ENCODE measurements at places on chromosomes 1 and 21. TPM values are rescaled to one million over a fixed set of nuclear protein-coding genes. Genes with fewer than 3 reads are reported as not detected.

DNA sequence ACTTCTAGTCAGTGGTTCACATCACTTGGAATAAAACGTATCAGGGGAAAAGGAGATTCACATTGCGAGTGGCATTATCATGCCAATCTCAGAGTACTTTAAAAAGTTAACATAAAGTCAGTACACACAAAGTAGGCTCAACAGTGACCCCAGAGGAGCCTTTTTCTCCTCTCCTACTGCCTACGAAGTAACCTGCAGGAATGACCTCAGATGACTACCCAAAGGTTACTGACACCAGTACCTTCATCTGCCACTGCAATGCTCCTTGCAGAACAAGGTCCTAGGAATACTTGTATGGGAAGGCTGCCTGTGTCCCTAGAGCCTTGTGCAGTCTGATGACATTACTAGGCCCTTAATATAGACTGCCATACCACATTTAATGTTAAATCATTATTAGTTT, 389.8 kb upstream of the LYPLAL1 start:
- no peak overlapping the region for H3K27ac ChIP-seq
- no peaks in the 10 kb centered on the region for H3K36me3 ChIP-seq
- H3K4me1 ChIP-seq = no peaks in the 10 kb centered on the region
- no peaks in the 10 kb centered on the region for H3K27me3 ChIP-seq
- no peak for DNase-seq

DNA sequence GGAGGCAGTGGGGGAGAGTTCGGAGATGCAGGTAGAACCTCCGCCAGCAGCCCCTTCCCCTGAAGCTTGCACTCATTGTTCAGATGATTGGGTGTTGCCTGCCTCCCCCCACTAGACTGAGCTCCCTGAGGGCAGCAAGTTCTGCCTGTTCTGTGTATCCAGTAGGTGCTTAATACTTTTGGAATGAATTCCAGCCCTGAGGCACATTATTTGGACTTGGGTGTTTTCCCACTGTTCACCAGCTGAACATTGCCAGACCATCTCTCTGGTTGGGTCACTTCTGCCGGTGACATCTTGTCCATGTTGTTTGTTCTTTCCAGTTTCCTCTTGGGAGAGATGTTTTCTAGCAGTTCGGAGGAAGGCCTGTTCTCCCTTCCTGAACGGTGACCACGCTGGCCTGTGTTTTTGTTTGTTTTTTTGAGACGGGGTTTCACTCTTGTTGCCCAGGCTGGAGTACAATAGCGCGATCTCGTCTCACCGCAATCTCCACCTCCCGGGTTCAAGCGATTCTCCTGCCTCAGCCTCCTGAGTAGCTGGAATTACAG, 48.7 kb downstream of the SPSB1 start:
- no peak overlapping the region for H3K27ac ChIP-seq
- no peak for DNase-seq
- no peaks in the 10 kb centered on the region for H3K27me3 ChIP-seq
- peaks cover 9% of the 10 kb centered on the region for H3K4me1 ChIP-seq
- H3K36me3 ChIP-seq = no peaks in the 10 kb centered on the region
- H3K4me3 ChIP-seq = no peak overlapping the region

The KIF14 gene
- 10.8 TPM for total RNA-seq

- H3K4me1 ChIP-seq = 0 out of 2 replicates have a peak, but pooled peaks cover 1% of the 10 kb centered on the region
- no peak overlapping the region for H3K4me3 ChIP-seq
- no peaks in the 10 kb centered on the region for H3K36me3 ChIP-seq
- H3K27me3 ChIP-seq = no peaks in the 10 kb centered on the region
- no peak for DNase-seq
- no peak overlapping the region for H3K27ac ChIP-seq
Observed at GRCh38 chr1:109846846-109847245, 63.8 kb upstream of the CSF1 start.

DNA sequence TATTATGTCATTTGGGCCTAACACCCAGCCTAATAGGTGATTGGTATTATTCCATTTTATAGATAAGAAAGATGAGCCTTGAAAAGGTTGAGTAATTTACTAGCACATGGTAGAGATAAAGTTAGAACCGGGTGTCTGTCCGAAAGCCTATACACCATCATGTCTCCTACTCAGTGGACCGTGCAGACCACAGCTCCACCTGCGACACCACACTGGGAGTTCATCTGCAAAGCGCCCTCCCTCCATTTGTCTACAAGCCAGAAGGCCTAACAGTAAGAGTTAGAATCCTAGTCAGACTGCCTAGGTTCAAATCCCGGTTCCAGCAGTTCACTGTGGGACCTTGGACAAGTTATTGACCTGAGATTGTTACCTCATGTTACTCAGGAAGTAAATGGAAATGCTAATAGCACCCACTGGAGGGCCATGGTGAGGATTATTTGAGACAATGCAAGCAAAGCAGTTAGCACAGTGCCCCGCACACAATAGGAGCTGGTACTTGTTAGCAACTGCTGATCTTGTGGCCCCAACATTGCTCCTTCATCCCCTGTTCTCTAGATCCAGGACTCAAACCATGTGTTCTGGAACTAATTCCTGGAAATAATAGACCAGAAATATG, 20.5 kb downstream of the ARMH1 start:
- H3K36me3 ChIP-seq = no peaks in the 10 kb centered on the region
- H3K27me3 ChIP-seq = peaks cover 14% of the 10 kb centered on the region
- no peak for DNase-seq
- no peaks in the 10 kb centered on the region for H3K4me1 ChIP-seq
- no peak overlapping the region for H3K27ac ChIP-seq

GRCh38 chr1:207336559-207337467, 15.3 kb downstream of the CD55 start:
- H3K4me1 ChIP-seq = peaks cover 2% of the 10 kb centered on the region
- DNase-seq = peak; percentile 90
- H3K27ac ChIP-seq = no peak overlapping the region
- H3K36me3 ChIP-seq = peaks cover 5% of the 10 kb centered on the region

The RUNX3 gene
- total RNA-seq = not detected

The DCST1 gene
- not detected for total RNA-seq

The IGSF21 gene
- not detected for total RNA-seq

GRCh38 chr1:224526771-224527170, 89.3 kb upstream of the CNIH3 start:
- no peaks in the 10 kb centered on the region for H3K36me3 ChIP-seq
- peaks cover 13% of the 10 kb centered on the region for H3K4me1 ChIP-seq
- H3K27me3 ChIP-seq = no peaks in the 10 kb centered on the region
- H3K27ac ChIP-seq = no peak overlapping the region
- H3K4me3 ChIP-seq = no peak overlapping the region

The HOOK1 gene
- total RNA-seq = not detected

- no peaks in the 10 kb centered on the region for H3K36me3 ChIP-seq
- no peaks in the 10 kb centered on the region for H3K27me3 ChIP-seq
- 0 out of 2 replicates have a peak overlapping the region, but pooled peaks have one; percentile 0 for H3K27ac ChIP-seq
- peaks cover 8% of the 10 kb centered on the region for H3K4me1 ChIP-seq
- no peak overlapping the region for H3K4me3 ChIP-seq
Observed at GRCh38 chr1:153598309-153599172, 14.4 kb downstream of the S100A16 start.

The APCS gene
- total RNA-seq = not detected

The CMPK1 gene
- total RNA-seq = 75.3 TPM

DNA sequence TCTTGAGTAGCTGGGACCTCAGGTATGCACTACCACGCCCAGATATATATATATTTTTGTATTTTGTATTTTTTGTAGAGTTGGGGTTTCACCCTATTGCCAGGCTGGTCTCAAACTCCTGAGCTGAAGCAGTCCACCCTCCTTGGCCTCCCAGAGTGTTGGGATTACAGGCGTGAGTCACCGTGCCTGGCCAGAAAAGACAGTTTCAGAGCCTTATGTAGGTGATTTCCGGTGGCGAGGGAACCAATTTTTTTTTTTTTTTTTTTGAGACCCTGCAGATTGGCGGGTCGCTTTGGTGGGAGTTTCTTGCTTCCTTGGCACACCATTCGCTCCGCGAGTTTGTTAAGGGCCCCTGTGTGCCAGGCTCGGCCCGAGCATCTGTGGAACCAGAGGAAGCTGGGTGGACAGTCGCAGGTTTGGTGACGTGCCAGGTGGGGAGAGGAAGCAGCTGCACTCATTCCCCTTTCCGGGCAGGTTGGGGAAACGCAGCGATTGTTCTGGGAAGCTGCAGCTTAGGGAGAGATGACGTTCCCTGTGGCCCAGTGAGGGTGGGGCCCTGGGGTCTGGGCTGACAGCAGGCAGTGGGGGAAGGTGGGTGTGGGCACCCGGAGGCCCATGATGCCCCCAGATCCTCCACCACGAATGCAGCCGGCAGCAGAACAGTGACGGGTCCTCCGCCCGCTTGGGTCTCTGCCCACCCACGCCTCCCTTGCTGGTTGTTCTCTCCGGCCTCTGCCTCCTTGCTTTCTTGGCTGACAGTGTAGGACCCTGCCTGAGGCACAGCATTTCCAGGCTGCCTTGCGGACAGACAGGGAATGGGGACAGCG, 25.1 kb downstream of the SPSB1 start:
- no peak overlapping the region for H3K27ac ChIP-seq
- DNase-seq = peak; percentile 74
- H3K4me3 ChIP-seq = no peak overlapping the region
- peaks cover 49% of the 10 kb centered on the region for H3K4me1 ChIP-seq

DNA sequence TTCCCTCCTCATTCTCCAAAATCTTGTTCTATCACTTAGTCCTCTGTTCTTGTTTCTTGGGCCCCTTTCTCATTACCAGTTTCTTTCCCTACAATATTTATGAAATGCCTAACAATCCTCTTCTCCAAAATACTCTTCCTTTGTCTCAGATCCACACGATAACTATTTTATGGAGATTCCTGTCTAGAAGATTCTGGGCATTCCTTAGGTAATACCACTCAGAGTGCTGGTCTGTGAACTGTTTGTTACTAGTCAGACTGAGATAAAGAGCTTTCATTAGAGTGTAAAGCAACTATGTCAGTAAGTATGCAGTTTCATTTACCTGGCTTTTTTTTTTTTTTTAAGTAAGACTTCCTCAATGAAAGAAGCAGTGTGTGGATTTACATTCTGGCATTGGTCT, 18.1 kb upstream of the RCOR3 start:
- no peaks in the 10 kb centered on the region for H3K36me3 ChIP-seq
- no peak for DNase-seq
- H3K4me1 ChIP-seq = no peaks in the 10 kb centered on the region
- H3K27ac ChIP-seq = no peak overlapping the region
- no peak overlapping the region for H3K4me3 ChIP-seq

DNA sequence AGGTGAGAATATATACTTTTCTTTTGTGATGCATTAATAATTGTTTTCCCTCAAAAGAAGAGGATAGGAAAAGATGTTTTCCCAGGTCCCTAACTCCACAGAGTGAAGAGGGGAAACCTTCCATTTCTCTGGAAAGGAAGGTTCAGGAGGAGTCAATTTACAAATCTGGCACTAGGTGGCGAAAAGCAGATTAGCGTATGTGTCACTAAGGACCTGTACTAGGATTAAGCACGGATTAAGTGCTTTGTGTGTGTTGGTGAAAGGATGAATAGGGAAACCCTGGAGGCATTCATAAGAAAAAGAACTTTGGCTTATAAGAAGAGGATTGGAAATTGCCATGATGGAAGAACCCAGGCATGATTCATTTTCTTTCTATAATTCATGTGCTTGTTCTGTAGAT, 410.1 kb upstream of the PLXNA2 start:
- no peak overlapping the region for H3K27ac ChIP-seq
- DNase-seq = no peak
- no peaks in the 10 kb centered on the region for H3K36me3 ChIP-seq
- no peaks in the 10 kb centered on the region for H3K27me3 ChIP-seq
- H3K4me1 ChIP-seq = no peaks in the 10 kb centered on the region
- H3K4me3 ChIP-seq = no peak overlapping the region

GRCh38 chr1:156516821-156517220, 16.2 kb upstream of the MEF2D start:
- H3K4me1 ChIP-seq = no peaks in the 10 kb centered on the region
- no peak overlapping the region for H3K4me3 ChIP-seq
- H3K27me3 ChIP-seq = no peaks in the 10 kb centered on the region
- H3K36me3 ChIP-seq = no peaks in the 10 kb centered on the region
- no peak overlapping the region for H3K27ac ChIP-seq

- peaks cover 7% of the 10 kb centered on the region for H3K4me1 ChIP-seq
- H3K4me3 ChIP-seq = no peak overlapping the region
- no peak for DNase-seq
- H3K27me3 ChIP-seq = no peaks in the 10 kb centered on the region
- H3K27ac ChIP-seq = no peak overlapping the region
Observed at GRCh38 chr21:28063241-28064216, 929.1 kb downstream of the LTN1 start.

The SELL gene
- not detected for total RNA-seq

DNA sequence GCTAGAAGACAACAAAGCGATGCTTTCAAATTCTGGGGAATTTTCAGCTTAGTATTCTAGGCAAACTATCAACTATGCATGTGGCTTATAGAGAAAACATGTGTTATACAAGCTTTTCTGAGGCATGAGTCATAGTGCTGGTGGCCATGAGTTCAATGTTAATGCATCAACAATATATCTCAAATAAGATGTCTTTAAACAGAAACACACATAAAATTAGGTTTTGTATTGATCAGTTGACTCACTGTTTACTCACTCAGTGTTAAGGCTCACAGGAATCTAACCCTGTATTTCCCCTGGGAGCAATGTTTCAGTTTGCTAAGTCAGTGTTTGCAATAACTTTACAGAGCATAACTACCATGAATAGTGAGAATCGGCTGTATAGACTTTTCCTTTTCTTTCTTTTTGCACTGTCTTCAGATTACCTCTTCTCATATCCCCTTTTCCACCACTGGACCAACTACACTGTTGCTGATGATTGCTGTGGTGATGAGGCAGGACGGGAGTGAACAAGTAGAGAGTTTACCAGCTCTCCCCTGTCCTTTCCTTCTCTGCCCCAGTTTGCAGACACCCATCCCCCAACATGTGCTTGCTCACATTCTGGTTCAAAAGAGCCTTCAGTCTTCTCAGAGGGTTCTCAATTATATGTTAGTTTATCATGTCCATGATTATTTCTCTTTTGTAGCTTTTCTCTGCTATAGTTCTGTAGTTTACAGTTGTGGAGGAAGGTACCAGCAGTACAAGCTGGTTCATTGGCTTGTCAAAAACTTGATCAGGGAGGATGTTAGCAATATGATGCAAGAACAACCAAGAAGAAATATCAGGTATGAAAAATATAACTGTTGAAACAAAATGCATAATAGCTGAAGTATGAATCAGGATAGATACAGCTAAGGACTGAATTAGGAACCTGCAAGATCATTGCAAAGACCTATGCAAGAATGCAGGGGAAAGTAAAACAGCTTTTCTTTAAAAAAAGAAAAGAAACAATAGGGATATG, 23.9 kb downstream of the CD2 start:
- H3K27ac ChIP-seq = no peak overlapping the region
- peak; percentile 66 for DNase-seq
- no peaks in the 10 kb centered on the region for H3K4me1 ChIP-seq
- H3K36me3 ChIP-seq = no peaks in the 10 kb centered on the region
- H3K4me3 ChIP-seq = no peak overlapping the region

DNA sequence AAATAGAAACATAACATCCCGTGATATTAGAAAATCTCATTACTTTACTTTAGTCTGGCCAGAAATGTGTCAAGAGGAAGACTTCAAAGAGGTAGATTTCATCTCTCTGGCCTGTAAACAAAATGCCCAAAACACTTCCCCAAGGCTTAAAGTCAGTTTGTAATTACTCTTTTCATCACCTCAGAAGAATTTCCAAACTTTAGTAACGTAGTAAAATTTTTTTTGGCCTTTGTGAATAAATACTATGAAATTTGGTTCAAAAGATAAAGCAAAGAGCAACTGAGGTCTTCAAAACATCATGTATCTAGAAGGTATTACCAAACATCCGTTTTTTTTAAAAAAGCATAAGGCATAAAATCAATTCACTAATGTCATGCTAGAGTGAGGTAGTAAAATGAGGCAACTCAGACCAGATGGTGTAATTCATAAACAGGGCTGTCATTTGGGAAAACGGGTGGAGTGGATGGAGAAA, 51.4 kb downstream of the LEPR start:
- DNase-seq = no peak
- no peak overlapping the region for H3K27ac ChIP-seq
- H3K36me3 ChIP-seq = no peaks in the 10 kb centered on the region
- H3K4me1 ChIP-seq = peaks cover 8% of the 10 kb centered on the region
- no peak overlapping the region for H3K4me3 ChIP-seq

Measured in IMR-90 (cell line).